Uterus (tissue), 4 donors: ENCODE measurements at places on chromosomes 1 and 21. TPM values are rescaled to one million over a fixed set of nuclear protein-coding genes. Genes with fewer than 3 reads are reported as not detected.

DNA sequence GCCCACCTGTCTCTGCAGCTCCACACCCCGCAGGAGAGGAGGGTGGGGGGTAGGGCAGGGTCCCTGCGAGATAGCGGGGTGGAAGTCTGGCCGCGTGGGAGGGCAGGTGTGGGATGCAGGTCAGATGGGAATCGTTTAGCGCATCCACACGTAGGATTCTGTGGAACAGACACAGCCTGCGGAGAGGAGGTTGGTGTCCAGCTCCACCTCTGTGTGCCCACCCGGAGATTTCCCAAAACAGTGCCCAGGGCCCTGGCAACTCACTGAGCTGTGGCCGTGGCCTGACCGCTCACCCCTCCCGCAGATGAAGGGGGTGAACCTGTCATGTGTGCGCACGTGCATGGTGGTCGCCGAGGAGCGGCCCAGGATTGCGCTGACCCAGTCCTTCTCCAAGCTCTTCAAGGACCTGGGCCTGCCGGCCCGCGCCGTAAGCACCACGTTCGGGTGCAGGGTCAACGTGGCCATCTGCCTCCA, 46.9 kb downstream of the S100B start:
- DNase-seq, result no peak

DNA sequence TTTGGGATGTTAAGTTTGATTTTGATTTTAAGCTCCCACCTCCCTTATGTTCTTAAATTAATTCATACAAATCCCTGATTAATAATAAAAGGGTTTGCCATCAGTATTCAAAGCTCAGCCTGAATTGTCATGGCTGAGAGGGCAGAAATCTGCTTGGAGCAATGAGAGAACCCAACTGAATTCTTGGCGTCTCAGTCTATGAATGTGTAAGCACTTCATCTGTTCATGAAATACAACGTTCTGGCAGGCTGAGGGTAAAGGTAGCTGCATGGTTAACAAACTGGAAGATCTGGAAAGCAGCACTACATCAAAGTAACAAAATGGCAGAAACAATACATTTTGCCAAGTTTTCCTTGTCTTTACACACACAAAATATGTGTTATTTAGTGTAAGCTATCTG, 95.3 kb downstream of the ACBD6 start:
- no peak for DNase-seq

FLG gene
- total RNA-seq, result 0.12 TPM

GRCh38 chr1:151815716-151816327, 10.6 kb upstream of the LINGO4 start:
- no peak for DNase-seq

- DNase-seq, result no peak
Observed at GRCh38 chr21:46641656-46642055, 6.2 kb downstream of the PRMT2 start.

DNA sequence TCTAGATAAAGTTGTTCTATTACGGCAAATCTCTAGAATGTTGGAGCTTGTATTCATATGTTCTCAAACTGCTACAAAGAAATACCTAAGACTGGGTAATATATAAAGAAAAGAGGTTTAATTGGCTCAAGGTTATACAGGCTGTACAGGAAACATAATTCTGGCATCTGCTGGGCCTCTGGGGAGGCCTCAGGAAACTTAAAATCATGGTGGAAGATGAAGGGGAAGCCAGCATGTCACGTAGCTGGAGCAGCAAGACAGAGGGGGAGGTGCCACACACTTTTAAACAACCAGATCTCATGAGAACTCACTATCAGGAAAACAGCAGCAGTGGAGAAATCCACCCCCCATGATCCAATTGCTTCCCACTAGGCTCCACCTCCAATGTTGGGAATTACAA, 390.4 kb upstream of the ADGRL4 start:
- DNase-seq, result no peak

- DNase-seq, result peak; percentile 91
Observed at GRCh38 chr1:27392096-27392777, at the start of gene GPR3. Gene GPR3 (plus strand): TSS chr1:27392622. CDS start chr1:27393799, 1,177 bp downstream.

MACO1 gene
- total RNA-seq, result 19.1 TPM

THEM5 gene
- total RNA-seq, result not detected

GRCh38 chr1:25765923-25766589, 33.9 kb upstream of the SELENON start:
- DNase-seq, result no peak

DNA sequence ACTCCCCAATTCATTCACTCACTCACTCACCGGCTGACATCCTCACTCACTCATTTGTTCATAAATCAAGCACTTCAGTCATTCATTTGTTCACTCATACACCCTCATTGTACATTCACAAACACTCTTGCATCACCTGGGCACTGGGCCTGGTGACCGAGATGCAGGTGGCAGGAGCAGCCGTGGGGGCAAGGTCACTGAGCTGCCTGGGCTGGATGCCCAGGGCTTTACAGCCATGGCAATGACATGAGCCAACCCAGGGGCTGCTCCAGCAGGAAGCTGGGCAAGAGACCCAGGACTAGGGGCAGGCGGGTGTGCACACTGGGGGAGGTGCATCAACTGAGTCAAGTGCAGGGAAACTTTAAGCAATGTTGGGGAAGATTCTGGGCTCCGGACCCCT, 113.6 kb upstream of the IGSF21 start:
- no peak for DNase-seq

- DNase-seq, result no peak
Observed at GRCh38 chr21:35096959-35097358, 47.9 kb upstream of the RUNX1 start.

DNA sequence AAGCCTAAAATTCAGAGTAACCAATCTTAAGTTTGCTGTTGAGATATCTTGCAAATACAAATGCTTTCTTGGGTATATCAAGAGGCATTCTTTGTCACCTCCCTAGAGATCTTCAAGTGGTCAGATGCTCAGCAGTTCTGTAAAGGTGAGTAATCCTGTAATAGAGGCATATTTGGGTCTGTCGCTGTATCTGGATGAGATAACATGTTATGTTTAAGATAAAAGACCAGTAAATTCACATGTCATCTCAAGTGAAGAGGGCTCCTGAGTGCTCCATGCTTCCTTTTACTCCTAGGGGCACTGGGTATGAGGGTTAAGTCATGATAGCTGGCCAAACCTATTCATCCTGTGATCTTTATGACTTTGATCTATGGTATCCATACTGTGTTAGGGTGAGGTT, 7.5 kb downstream of the CR2 start:
- DNase-seq, result no peak

LAMB3 gene
- not detected for total RNA-seq

DNA sequence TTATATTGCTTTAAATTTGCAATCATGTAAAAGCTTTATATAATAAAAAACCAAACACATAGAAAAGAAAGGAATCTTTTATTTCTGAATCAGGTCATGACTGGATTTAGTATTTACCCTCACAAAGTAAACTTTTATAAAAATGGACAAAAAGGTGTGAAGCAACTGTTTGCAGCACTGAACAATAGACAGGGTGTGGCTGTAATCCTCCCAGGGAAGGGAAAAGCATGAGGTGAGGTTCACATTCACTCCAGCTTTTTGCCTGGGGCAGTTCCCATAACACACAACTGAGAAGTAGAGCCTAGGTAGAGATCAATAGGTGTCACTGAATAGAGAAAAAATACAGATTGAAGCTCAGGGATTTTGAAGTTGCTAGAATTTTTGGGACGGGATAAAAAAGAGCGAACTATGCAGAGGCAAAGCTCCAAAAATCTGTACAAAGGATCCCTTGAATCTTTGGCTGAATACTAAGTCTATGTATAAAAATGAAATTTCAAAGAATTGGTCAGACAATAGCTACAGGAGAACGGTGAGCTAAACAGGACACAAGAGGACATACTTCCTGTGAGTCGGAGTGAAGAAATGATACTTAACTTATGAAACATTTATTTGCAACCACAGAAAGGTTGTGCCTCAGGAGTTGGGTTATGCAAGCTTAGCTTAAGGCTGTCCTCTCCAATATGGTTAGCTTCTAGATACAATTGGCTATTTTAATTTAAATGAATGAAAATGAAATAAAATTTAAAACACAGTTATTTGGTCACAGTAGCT, 162.0 kb upstream of the ZP4 start:
- no peak for DNase-seq

OR14K1 gene
- total RNA-seq, result not detected

GRCh38 chr1:185492089-185492825, 175.2 kb upstream of the IVNS1ABP start:
- no peak for DNase-seq

DNA sequence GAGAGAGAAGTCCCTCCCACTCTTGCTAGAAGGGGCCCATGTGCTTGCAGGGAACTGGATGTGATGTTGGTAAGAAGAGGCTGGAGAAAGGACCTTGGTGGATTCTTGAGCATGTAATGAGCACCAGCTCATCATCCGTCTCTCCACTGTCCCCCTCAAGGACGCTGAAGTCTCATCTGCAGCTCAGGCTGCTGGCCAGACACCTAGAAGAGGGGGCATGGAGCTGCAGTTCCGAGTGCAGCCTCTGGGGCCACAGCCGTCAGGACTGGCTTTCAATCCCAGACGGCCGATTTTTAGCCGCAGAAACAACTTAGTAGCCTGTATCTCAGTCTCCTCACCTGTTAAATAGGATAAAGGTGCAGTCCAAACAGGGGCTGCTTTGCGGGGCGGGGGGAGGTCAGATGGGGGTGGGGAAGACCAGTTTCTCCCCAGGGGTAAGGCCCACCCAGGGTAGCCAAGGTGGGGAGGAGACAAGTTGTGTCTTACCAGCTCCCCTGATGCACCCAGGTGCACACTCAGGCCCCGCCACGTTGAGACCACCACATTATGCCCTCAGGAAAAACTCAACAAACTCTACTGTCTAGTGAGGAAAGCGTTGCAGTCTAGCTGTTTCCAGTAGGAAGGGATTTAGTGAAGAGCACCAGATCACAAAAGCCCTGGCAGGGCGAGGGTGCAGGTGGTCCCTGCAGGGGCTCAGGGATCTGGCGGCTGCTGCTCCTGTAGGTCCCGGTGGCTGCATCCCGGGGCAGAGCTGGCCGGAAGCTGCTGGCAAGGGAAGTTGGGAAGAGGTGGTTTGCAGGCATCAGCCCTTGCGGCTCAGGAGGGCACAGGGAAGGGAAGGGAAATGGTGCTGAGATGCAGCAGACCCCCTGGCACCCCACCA, 29.5 kb downstream of the LDLRAP1 start:
- no peak for DNase-seq

DNA sequence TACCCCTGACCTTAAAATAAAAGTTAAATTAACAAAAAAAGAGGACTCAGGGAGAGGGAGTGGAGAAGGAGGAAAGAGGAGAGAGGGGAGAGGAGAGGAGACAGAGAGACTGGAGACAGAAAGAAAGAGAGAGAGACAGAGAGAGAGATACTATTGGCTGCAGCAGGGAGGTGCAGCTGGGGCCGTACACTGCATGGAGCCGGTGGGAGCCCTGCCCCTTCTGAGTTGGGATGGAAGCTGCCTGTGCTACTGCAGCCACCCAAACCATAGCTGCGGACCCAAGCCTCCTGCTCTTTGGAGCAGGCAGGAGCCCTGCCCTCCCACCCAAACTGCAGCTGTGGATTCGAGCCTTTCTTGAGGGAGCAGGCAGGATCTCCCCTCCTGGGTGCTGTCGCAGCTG, 32.7 kb upstream of the HP1BP3 start:
- DNase-seq, result no peak

SLC30A2 gene
- total RNA-seq, result 0.49 TPM

ZNF683 gene
- not detected for total RNA-seq

GRCh38 chr1:25906644-25907300, 553 bp upstream of the STMN1 start:
- no peak for DNase-seq

DNA sequence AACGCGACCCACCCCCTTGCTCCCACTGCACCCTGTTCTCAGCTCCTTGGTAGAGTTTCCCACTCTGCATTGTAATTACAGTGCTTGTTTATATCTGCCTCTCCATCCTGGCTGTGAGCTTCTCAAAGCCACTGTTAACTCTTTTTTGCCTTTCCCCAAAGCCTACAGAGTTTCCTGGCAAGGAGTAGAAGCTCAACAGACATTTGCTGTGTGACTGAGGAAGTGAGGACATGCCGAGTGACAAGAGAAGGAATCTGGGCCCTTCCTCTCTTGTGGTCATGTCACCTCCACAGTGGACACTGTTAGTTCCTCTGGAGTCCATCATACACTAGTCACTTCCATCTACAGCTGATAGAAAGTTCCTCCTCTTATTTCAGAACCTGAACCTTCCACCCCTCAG, 6.1 kb upstream of the IGSF8 start:
- no peak for DNase-seq

- DNase-seq, result peak; percentile 7
Observed at GRCh38 chr21:42556960-42557359, 43.3 kb downstream of the SLC37A1 start.

GRCh38 chr1:12143631-12144155, 23.1 kb upstream of the TNFRSF1B start:
- DNase-seq, result peak; percentile 72

MAP3K7CL gene
- 4.1 TPM for total RNA-seq

GRCh38 chr1:57091642-57092041, 125.8 kb upstream of the C8B start:
- DNase-seq, result no peak

- DNase-seq, result no peak
Observed at GRCh38 chr1:248837045-248837780, 811 bp upstream of the ZNF672 start.

GRCh38 chr1:159832309-159832708, 5.6 kb downstream of the SLAMF8 start:
- DNase-seq, result no peak

GRCh38 chr1:116962987-116963639, 38.4 kb upstream of the CD101 start:
- no peak for DNase-seq

DNA sequence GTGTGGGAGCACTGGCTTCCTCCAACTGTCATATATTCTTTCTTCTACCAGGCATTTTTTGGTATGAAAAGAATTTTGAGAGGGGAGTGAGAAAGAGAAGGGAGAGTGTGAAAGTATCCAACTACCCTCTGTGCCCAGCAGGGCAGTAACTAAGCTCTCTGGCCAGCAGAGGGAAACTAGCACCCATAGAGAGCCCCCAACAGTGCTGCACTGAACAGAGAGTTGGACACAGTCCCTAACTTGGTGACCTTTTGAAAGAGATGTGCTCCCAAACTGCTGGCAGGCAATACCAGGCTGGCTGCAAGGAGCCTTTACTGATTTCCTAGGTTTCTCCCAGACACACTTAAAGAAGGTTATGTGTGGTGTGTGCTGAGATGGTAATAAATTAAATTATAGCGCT, 118.8 kb upstream of the PBX1 start:
- peak; percentile 30 for DNase-seq

- no peak for DNase-seq
Observed at GRCh38 chr21:41243107-41243506, 73.5 kb upstream of the FAM3B start.

DNA sequence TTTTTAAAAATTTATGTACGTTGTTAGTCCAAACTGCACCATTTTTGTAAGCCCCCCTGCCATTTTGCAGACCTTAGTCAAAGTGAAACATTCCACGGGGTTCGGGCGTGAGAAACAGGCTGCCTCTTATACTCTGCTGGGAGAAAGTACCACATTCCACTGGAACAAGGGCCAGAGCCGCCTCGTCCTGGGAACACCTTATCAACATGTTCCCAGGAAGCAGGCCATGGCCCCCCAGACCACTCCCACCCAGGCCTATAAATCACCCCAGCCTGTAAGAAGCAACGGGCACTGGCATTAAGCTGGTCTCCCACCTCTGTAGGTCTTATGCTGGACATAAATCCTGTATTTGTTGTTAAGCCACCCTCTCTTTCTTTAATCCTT, 854 bp upstream of the ZRANB2 start:
- DNase-seq, result peak; percentile 19
